ENCODE measurements at places on chromosomes 7 and 10.
A peak's percentile ranks its signal among the peaks of the same experiment; 100 is the strongest.

DNA sequence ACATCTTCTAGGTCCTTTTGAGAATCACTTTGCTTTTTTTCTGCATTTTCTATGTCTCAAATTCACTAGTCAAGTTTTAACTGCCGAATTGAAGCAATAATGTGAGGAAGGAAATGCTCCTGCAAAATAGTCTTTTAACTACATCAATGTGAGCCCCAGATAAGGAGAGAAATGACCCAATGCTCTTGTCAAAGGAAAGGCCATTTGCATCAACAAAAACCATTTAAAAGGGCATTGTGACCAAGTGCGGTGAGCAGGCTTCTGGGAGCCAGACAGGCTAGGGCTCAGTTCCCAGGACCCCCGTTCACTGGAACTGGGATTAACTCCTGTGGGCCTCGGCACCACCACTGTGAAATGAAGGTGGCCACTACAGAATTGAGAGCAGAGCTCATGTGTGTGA is 127.9 kb upstream of the EEPD1 start:
- no peak for DNase-seq

DNA sequence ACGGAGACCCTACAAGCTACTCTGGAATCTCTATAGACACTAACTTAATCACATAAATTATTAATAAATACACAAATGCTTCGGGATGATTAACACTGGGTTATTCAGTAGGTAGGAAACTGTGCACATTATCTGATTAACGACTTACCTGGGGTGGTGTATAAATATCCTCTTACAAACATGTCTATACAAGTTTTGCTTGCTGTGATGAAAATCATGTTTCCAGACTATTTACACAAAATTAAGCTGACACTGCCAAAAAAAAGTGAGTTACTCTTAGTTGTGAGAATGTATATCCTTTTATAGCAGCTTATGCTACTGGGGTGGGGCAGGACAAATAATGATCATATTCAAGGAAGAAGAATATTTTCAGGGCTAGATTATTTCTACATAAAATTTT is 314.6 kb downstream of the C7orf25 start:
- no peak for DNase-seq

DNA sequence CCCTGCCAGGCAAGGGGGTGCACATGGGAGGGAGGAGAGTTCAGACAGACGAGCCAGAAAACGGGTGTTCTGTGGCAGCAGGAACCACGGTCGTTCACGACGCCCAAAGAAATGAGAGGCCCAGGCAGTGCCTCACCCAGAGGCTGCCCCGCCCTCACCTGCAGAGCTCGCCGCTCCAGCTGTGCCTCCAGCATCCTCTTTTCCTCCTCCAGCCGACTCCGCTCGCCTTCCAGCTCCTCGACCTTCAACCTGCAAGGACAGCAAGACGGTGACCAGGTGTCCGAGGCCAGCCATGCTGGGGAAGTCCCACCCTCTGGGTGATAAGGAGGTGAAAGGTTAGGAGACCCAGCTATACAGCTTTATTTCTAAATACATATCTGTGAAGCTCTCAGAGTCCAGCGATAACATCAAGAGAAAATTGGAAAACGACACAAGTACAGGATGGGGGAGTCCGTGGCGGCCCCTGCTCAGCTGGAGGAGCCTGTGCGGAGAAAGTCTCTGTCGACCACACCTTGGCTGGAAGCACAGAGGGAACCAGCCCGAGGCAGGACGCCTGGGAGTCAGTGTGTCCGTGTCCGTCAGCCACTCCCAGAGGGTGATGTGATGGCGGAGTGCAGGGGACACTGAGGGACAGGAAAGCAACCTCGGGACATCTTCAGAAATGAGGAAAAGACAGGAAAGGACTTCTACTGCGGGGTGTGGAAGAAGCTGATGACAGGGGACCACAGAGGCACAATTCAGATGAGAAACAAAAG is 275.1 kb downstream of the MAD1L1 start:
- DNase-seq, result no peak

DNA sequence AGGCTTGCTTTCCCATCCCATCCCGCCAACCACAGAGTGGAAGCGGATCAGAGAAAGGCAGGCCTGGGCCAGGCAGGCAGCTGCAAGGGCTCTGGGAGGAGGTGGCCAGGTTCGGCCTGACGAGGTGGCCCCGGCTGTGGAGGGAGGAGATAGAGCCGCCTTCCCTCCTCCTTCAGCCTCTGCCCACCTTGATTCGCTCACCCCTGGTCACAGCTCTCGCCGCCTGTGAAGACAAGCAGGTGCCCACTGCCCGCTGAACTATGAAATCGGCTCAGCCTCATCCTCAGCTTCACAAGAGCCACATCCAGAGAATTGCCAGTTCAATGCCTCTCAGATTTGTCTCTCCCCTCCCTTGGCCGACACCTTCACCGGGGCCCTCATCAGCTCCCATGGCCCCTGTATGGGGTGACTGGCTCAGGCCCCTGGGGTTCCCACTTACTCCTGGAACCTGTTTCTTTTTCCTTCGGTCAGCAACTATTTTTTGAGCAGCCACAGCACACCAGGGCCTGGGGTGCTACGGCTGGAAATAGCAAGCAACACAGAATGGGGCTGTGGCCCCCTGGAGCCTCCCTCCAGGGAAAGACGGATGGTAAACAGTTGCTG is 80.0 kb upstream of the CHST15 start:
- no peak for DNase-seq

DNA sequence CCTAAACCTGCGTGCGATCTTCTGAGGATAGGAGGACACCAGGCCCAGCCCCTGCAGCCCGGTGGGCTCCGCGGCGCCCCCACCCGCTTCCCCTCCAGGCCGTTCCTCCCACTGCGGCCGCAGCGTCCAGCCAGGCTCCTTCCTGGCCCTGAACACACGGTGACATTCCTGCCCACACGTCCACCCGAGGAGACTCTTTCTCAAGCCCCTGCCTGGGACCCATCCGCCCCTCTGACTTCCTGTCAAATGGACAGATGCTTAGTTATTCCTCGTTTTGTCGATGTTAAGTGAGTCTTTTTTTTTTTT is 32.4 kb upstream of the RNF32 start:
- no peak for DNase-seq

- no peak for DNase-seq
These were observed 66.8 kb downstream of the POU6F2 start for GRCh38 chr7:39044489-39044888.

- no peak for DNase-seq
These were observed 13.3 kb downstream of the FAM107B start for GRCh38 chr10:14761372-14761771.

DNA sequence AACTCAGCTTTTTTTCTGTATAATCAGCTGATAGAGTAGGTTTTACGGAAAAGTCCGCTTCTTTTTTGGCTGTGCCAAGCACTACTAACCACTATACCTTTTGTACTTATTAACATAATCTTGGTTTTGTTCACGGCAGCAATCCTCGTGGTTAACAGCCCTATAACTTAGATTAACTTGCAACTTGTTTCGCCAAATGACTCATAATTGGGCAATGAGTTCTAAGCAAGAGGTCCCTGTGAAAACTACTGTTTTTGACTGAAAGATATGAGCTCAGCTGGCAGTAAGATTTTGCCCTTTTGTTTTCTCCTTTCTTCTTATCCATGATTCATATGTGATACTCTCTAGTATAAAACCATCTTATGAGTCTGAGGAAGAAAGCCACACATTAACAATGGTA is 345.0 kb upstream of the PCDH15 start:
- DNase-seq, result peak; percentile 2

DNA sequence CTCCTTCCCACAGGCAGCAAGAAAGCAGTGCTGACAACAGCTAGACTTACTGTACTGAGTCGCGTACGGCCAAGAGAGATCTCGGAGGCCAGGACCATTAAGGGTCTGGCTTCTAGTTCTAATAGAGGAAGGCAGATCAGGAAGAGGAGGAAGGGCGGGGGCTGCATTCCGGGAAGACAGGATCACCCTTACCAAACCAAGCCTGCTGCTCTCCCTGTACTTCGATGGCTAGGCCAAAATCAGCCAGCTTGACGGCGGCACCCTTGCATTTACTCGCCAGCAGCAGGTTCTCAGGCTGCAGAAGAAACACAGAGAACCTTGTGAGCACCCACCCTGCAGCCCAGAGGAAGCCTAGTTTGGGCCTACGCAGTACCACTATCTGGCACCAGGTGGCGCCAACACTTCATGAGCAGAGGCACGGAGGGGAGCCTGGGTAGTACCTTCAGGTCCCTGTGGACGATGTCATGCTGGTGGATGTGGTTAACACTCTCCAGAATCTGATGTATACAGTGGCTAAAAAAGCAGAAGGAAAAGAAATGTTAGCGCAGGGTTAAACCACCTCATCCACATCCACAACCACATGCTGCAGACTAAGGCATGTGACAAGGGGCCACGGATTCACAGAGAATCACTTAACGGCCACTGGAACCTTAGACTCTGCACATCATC is 25.4 kb downstream of the CAMK2G start:
- DNase-seq, result peak; percentile 74

Data from muscle of back (tissue), 13 donors.